ENCODE measurements at places on chromosomes 13 and 19.

- DNase-seq = no peak
Measured at GRCh38 chr19:33124207-33125098, 7.5 kb upstream of the WDR88 start.

GRCh38 chr13:48695776-48696175 is 42.0 kb downstream of the CYSLTR2 start:
- no peak for DNase-seq

DNA sequence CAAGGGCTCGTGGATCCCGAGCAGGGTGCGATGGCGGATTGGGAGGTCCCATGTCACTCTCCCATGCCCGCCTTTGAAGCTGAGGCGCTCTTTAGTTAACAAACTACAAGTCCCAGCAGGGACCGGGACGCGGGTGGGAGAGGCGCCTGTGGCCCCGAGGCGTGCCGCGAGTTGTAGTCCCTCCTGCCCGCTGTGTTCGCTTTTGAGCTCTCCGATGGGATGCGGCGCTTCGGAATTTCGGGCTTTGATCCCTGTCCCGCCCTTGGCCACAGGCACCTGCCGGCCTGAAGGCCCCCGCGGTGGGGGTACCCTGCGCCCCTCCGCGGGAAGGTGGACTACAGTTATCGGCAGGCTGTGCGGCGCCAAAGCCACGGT is 11.0 kb downstream of the CYTH2 start:
- no peak for DNase-seq

GRCh38 chr13:73223372-73223781 is 164.6 kb downstream of the KLF5 start:
- DNase-seq = no peak

- no peak for DNase-seq
Measured at GRCh38 chr13:59166174-59166573, 997.6 kb downstream of the DIAPH3 start.

DNA sequence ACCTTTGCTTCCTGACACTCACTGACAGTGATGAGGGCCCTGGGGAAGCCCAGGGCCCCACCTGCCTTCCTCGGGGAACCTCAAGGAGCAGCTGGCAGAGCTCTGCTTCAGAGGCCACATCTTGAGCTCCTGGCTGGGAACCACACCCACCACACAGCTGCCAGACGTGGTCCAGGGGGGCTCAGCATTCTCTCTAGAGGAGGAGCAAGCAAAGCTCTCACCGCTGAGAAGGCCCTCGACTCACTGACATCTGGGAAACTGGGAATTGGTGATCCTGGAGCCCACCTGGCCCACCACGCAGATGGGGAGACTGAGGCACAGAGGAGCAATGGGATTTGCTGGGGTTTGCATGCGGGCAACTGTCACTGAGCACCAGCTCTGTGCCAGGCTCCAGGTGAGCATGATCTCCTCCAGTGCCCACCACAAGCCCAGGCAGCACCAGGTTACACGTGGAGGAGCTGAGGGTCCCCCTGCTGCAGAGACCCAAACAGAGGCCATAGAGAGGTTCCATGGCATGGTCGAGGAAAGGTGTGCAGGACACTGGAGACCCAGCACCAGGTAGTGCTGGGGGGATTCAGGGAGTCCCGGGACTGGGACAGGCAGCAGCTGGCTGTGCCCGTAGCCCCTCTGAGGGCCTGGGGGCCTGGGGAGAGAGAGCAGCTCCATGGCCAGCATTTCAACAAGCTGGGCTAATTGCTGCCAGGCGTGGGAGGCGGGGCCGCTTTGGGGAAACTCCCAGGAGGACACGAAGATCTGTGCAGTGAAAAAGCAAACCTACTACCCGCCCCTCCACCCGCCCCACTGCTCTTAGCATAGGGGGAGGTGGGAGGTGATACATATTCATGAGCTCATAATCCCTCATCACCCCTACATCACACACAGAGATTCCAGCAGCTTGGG is 33.4 kb downstream of the PEPD start:
- no peak for DNase-seq

DNA sequence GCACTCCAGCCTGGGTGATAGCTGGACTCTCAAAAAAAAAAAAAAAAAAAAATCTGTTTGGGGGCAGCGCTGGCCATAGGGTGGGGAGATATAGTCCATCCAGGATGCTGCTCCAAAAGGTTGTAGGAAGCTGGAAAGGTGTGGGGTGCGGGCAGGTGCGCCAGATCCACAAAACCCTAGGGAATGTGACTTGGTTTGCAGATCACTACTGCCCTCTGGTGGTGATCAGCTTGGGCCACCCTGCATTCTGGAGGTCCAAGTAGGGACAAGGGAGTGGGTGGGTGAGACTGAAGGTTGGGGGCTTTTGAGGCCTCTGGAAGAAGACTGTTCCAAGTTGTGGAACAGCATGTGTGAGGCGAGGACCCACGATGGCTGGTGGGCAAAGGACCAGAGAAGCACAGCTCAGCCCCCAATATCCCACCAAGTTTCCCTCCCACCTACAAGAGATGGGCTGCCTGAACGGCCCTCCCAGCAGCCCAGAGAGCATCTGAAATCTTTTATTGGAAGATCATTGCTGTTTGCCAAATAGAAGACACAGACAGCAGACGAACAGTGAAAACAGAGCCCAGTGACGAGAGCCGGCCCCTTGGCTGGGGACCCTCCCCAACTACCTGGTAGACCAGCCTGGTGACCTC is 10.4 kb upstream of the TYK2 start:
- DNase-seq = no peak

DNA sequence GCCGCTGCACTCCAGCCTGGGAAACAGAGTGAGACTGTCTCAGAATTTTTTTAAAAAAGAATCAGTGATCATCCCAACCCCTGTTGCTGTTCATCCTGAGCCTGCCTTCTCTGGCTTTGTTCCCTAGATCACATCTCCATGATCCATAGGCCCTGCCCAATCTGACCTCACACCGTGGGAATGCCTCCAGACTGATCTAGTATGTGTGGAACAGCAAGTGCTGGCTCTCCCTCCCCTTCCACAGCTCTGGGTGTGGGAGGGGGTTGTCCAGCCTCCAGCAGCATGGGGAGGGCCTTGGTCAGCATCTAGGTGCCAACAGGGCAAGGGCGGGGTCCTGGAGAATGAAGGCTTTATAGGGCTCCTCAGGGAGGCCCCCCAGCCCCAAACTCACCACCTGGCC is at the start of gene KLK2:
Gene KLK2, plus strand, starts transcription at position 384 of the 400 bp plus-strand sequence. CDS start 35 bp downstream, outside the sequence.
- no peak for DNase-seq

- no peak for DNase-seq
Measured at GRCh38 chr19:16168465-16169081, 4.8 kb downstream of the CIB3 start.

GRCh38 chr13:36553491-36553890 is 120.3 kb upstream of the SERTM1 start:
- DNase-seq = no peak

- no peak for DNase-seq
Measured at GRCh38 chr13:65064967-65065366, 2165.2 kb downstream of the PCDH9 start.

DNA sequence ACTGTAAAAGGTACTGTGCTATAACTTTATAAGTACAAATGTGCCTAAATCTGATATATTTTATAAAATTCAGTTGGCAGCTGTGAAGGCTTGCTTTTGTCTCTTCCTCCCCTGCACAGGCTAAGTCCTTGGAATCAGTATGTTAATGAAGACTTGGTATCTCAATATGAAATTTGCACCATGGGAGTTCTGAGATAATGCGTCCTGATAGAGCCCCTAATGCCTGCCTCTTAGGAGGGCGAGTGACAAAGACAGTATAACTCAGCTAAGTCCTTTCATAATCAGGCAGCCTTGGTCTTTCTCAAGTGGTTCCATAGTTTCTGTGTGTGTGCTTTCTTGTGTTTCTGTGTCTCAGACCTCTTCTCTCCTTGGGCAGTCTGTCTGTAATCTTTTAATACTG is 14.7 kb downstream of the LRCH1 start:
- no peak for DNase-seq

DNA sequence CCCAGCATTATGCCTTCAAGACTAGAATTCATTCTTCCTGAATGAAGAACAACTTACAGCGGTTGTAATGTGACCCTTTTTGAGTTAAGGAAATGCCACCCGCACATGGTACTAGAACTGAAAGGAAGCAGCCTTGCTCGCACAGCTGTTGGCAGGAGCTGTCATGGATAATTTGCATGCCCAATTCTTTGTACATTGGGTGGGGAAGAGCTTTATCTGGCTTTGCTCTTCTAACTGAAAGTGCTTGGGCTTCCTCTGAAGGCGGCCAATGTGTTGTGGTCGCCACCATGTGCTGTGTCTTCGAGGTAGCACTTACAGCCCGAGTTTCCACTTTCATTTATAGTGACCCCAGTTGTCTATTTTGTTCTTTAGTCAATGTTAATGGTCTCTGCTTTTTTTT is 3.4 kb downstream of the CCNE1 start:
- no peak for DNase-seq

DNA sequence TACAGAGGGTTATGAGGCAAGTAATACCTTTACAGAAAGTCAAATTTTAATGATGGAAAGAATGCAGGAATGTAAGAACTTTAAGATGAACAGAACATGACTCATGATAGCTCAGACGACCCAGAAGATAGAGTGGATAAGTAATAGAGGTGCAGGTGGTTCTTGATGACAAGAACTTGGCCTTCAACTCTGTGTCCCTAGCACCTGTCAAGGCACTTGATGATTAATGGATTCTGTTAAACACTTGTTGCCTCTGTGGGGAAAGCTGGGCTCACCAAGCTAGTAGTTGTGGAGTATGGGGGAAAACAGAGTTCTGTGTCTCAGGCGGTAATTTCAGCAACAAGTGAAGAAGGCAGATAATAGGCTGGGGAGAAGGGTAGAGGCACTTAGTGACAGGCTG is 306.2 kb downstream of the ATP8A2 start:
- no peak for DNase-seq

DNA sequence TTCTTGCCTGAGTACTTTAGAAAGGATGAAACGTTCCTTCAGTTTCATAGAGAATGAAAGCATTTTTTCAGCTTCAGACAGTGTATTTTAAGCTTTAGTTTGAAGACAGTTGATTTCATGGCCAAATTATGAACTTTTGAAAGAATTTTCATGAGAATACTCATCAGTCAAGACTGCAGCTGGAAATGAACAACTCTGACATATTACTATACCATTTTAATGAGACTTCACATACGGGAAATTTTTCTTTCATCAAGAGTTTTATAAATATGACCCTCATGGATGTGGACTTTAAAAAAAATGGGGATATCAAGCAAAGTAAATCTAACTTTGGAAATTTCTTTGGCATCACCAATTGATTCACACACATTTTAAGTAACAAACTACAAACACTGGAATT is 6.4 kb downstream of the LATS2 start:
- DNase-seq = no peak

DNA sequence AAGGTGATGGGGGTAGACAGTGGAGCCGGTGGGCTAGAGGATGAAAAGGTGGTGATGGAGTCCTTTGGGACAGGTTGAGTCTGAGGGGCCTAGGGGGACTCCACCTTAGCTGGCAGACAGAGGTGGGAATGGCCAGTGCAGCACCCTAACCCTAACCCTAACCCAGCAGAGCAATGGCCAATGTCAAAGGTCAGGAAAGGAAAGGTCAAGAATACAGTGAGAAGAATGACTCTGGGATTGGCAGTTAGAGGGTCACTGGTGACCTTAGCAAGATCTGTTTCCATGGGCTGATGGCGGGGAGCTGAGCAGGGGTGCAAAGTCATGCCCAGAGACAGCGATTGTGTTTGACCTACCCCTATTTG is 16.6 kb downstream of the GNA15 start:
- DNase-seq = no peak

- no peak for DNase-seq
Measured at GRCh38 chr19:43362179-43362578, 8.7 kb downstream of the CD177 start.

GRCh38 chr13:25977216-25977615 is 74.6 kb downstream of the SHISA2 start:
- no peak for DNase-seq

DNA sequence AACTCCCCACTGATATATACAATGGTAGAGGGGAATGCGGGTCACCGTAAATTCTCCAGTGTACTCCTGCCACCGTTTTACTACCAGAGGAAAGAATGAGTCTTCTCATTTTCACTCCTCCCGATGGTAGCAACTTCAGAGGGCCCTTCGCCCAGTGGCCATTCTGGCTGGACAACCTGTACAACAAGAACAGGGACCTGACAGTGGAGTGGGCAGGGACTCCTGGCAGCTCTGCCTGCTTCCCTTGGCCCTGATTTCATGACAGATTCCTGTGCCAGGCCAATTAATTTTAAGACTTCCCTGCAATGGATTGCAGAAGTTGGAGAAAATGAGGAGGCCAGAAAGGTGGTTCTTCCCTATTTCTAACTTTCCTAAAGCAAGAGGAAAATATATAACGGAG is 148.9 kb downstream of the GPC6 start:
- no peak for DNase-seq

- no peak for DNase-seq
Measured at GRCh38 chr13:28173793-28174192, 35.4 kb downstream of the PAN3 start.

Data from stimulated activated CD8-positive, alpha-beta memory T cell treated with anti-CD3 and anti-CD28 coated beads, Interleukin-4, amount 100 ng/mL, for 1 hour (primary cell).